ENCODE measurements at places on chromosomes 12 and 14. TPM values are rescaled to one million over a fixed set of nuclear protein-coding genes. Genes with fewer than 3 reads are reported as not detected.

DNA sequence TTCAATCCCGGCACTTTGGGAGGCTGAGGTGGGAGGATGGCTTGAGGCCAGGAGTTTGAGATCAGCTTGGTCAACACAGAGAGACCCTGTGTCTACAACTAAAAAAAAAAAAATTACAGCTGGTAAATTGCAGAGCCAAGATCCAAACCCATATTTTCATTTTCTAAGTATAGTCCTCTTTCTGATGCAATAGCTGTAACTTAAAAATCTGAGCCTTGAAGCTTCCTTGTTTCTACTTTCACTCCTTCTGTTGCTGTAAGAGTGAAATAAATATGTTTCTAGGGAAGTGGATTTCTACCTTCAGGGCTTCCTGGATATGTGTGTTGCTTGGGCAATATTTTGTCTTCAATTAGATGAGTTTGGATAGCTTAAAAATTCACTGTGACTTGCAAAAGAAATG lies 42.0 kb upstream of the PRICKLE1 start:
- peak; percentile 41 for DNase-seq

Gene NKX2-1
- total RNA-seq = not detected

DNA sequence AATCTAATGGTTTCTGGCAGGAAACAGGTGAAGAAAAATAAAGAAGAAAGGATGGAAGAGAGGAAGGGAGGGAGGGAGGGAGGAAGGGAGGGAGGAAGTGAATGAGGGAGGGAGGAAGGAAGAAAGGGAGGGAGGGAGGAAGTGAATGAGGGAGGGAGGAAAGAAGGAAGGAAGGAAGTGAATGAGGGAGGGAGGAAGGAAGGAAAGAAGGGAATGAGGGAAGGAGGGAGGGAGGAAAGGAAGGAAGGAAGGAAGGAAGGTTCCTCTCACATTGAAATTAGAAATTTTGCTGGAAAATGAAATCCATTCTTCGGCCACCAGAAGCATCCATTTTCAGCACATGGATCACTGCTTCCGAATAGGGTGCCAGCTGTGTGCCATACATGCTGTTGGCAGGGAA lies 62.2 kb upstream of the PELI2 start:
- DNase-seq = no peak

- DNase-seq = peak; percentile 22
These were observed 5.2 kb downstream of the DPF3 start for GRCh38 chr14:72888636-72889201.

DNA sequence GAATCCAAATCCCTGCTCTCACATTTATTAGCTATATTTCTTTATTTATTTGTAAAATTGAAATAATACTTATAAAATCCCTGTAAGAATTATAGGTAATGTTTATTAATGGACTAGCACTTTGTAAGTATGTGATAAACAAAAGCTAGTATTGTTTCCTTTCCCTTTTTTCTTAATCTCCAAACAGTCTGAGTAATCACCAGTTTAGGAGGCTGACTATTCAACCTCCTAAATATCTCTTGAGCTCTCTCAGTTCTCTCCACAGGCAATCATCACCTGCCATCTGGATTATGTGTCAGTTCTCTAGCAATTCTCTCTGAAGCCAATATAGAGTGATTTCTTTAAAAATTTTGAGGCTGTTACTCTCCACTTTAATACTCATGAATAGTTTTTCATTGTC lies 9.2 kb upstream of the LYZ start:
- no peak for DNase-seq

Gene SYCP3
- total RNA-seq = under 0.01 TPM

DNA sequence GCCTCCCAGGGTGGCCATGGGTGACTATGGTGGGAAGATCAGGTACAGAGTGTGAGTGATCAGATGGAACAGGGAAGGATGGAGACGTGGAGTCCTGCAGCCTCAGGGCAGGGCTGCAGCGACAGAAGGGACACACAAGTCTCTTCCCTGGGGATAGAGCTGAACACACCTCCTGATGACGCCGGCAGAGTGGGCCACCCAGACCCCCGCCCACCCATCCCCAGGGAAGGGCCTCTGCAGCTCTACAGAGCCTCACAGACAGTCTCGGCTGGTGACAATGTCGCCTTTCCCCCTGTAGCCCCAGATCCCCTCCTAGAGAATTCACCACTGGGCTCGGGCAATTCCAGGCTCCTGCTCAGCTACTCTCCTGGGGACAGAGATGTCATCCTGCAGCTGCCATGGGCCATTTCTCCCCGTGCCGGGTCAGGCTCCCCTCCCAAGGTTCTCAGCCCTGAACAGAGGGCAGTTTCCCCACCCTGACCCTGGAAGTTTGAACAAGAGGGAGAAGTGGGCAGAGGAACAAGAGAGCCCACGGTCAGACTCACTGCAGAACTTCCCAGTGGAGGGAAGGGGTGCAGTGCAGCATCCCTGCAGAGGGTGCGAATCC lies 115.7 kb downstream of the NCOR2 start:
- no peak for DNase-seq

GRCh38 chr14:97788846-97789526 lies 991.8 kb downstream of the VRK1 start:
- DNase-seq = no peak

GRCh38 chr12:52202361-52203078 lies 10.7 kb upstream of the KRT80 start:
- DNase-seq = peak; percentile 43

GRCh38 chr12:65296508-65297265 lies 18.2 kb downstream of the MSRB3 start:
- DNase-seq = no peak

Gene BCL11B
- not detected for total RNA-seq

Gene PIK3C2G
- total RNA-seq = not detected

Gene RGS6
- not detected for total RNA-seq

- DNase-seq = no peak
These were observed 81.2 kb downstream of the BCL11B start for GRCh38 chr14:99190696-99191394.

GRCh38 chr14:96461950-96462798 lies 40.0 kb upstream of the PAPOLA start:
- no peak for DNase-seq

GRCh38 chr14:59464486-59465315 lies 479 bp downstream of the GPR135 start:
- DNase-seq = peak; percentile 68

Gene KRT72
- not detected for total RNA-seq

- no peak for DNase-seq
These were observed 140.1 kb downstream of the NRXN3 start for GRCh38 chr14:78310272-78310671.

Gene PPP1R12A
- 207 TPM for total RNA-seq

GRCh38 chr14:34058510-34058909 lies 107.6 kb upstream of the EGLN3 start:
- no peak for DNase-seq

Gene NANOG
- not detected for total RNA-seq

- DNase-seq = no peak
These were observed 940 bp downstream of the MOAP1 start for GRCh38 chr14:93183596-93184317.

DNA sequence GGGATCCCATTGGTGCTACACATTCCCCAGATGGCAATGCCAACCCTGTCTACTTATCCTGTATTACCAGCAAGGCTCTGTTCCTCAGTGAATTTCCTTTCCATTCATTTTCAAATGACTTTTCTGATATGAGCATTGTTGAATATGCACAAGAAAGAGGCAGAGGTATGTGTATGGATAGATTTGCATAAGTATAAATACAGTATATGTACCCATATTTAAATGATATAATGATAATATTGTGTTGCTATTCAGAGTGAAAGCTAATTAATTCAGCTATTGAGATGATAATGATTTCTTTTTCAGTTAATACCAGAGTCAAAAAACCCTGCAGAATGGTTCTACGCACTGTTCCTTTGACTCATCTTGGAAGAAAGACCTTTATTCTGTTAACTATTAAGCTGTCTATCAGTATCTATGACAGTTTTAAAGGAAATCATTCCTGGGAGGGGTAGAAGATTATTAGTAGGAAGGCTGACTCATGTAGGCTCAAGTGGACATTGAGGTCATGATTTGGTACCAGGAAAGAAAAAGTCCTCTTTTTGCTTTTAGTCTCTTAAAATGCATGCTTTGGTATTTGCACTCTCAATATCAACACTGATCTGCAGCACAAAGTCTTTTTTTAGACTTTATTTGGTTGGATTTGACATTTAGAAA lies 44.9 kb upstream of the GAS2L3 start:
- no peak for DNase-seq

Gene GLIPR1L1
- total RNA-seq = not detected

GRCh38 chr12:111440152-111440551 lies 34.4 kb downstream of the SH2B3 start:
- no peak for DNase-seq

Gene RERGL
- total RNA-seq = 0.32 TPM

DNA sequence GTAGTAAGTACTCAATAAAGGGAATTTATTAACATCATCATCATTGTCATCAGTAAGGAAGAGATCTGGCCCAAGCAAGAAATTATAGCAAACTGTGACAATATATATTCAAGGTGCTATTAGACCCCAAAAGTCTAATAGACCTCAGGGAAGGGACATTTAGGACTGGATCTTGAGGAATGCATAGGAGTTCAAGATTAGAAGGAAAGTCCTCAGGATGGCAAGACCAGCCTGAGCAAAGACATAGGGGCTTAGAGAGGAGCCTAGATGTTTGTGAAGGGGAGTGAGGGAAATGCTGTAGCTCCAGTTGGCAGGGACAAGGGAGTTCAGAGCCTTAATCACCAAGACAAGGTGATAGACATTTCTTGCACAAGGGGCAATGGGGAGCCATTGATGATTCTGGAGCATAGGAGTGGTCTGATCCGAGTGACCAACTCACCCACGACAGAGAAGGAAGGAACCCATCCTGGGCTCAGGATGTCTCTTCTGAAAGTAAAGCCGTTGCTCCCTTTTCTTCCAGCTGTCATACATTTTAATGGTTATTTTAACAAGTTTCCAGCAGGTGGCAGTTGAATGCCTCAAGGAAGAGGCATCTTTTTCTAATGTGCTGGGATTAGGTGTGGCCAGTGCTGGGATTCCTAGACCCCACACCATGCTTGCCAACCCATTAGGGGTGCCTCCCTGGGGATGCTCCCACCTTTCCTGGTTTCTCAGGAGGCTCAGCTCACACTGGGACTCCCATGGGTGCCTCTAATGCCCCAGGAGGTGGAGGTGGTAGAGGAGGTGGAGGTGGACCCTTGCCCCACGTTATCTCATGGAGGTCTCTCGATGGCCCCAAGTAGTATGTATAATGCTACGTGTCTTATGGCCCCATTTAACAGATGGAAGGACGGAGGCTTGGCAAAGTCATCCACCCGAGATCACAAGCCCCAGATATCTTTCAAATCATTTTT lies 37.8 kb downstream of the PHETA1 start:
- DNase-seq = peak; percentile 55

Gene CYP27B1
- 0.97 TPM for total RNA-seq

DNA sequence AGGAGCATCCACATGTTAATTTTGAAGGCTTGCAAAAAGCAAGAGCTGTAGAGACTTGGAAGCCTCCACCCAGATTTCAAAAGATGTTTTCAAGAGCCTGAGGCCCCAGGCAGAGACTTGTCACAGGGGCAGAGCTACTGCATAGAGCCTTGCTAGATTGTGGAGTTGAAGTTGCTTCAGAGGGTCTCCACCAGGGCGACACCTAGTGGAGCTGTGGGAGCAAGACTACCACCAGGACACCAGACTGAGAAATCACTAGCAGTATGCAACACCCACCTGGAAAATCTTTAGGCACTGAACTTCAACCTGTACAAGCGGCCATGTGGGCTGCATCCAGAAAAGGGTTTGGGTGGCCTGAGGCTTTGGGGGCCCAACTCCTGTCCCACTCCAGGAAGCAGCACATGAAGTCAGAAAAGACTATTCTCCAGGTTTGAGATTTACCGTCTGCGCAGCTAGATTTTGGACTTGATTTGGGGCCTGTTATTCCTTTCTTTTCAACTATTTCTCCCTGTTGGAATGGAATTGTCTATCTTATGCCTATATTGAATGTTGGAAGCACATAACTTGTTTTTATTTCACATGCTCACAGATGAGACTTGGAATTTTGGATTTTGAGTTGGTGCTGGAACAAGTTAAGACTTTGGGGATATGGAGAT lies 508.6 kb downstream of the FLRT2 start:
- peak; percentile 58 for DNase-seq

Gene MYF5
- total RNA-seq = not detected

GRCh38 chr12:46084666-46085631 lies 94.6 kb upstream of the SCAF11 start:
- no peak for DNase-seq

GRCh38 chr12:87280893-87281292 lies 748.3 kb downstream of the C12orf50 start:
- DNase-seq = no peak

DNA sequence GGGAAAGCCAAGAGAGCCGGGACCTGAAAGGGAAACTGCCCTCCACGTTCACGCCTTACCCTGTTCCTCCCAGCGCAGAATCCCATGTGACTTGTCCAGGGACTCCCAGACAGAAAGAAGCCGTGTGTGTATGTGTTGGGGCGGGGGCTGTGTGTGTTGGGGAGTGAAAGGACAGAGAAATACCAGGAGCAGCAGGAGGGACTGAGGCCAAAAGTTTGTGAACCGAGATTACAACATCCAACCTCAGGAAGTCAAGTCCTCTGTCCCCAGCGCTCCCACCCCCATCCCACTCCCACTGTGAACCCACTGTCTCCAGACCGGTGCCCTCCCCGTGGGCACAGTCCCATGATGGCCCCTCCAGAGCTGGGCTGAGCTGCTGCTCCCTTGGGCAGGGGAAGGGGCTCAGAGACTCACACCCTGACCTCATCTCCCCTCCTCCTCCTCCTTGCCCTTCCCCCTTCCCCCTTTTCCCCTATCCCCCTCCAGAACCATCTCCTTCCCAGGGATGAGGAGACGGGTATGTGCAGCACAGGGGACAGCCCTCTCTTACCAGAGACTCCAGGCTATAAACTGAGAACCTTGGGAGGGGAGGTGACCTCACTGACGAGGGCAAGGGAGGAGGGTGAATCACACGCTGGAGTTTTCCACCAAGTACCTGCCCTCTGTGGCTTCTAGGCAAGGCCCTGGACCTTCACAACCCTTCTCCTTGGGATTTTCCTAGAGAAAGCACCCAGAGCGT lies at the start of gene SLC6A12:
Gene SLC6A12, minus strand, starts transcription at position 155 of the 739 bp plus-strand sequence. CDS start 4,171 bp downstream, outside the sequence.
- DNase-seq = peak; percentile 21

DNA sequence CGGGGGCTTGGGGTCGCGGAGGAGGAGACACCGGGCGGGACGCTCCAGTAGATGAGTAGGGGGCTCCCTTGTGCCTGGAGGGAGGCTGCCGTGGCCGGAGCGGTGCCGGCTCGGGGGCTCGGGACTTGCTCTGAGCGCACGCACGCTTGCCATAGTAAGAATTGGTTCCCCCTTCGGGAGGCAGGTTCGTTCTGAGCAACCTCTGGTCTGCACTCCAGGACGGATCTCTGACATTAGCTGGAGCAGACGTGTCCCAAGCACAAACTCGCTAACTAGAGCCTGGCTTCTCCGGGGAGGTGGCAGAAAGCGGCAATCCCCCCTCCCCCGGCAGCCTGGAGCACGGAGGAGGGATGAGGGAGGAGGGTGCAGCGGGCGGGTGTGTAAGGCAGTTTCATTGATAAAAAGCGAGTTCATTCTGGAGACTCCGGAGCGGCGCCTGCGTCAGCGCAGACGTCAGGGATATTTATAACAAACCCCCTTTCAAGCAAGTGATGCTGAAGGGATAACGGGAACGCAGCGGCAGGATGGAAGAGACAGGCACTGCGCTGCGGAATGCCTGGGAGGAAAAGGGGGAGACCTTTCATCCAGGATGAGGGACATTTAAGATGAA lies 630 bp downstream of the FOS start:
- peak; percentile 79 for DNase-seq

GRCh38 chr14:79670811-79671210 lies 540.5 kb downstream of the DIO2 start:
- no peak for DNase-seq

GRCh38 chr12:86931714-86932113 lies 675.5 kb upstream of the MGAT4C start:
- DNase-seq = no peak
